AG04449 (cell line): ENCODE measurements at places on chromosomes 5 and 9.

GRCh38 chr5:81140943-81141342 lies 92.2 kb upstream of the CKMT2 start:
- DNase-seq, result peak; percentile 4

GRCh38 chr9:126783949-126784348 lies 20.9 kb upstream of the ZBTB43 start:
- DNase-seq, result no peak

GRCh38 chr5:23825196-23825595 lies 317.8 kb downstream of the PRDM9 start:
- DNase-seq, result no peak

DNA sequence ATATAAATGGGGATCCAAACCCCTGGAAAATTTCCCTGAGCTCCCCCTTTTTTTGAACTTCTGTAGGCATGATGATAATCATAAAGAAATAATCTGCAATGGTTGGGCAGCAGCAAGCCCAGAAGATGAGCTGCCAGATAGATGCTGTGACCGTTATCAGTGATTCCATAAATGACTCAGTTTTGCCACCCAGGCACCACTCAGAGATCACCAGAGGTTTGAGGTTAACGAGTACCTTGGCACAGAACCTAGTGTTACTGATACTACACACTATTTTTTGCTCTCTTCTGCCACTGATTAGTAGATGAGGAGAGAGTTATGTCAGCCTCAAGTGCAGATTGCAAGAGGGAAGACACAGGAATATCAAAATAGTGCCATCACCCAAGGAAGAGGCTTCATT lies 199.3 kb upstream of the PTGER4 start:
- DNase-seq, result no peak

DNA sequence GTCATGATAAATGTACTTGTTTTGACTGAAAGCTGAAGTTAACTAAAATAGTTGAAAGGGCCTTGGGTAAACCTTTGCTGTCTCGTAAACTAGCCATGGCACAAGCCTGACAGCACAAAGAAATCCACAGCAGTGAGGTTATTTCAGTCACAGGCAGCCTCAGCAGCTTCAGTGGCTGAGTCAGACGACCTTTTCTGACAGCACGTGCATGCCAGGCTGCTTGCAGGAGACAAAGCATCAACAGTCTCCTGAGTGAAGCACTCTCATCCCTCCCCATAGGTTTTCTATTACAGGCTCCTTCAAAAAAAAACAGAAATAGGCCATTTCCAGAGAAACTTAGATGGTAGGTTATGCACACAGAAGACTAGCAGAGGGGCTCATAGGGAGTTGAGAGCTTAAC lies 34.6 kb downstream of the OXCT1 start:
- peak; percentile 62 for DNase-seq

DNA sequence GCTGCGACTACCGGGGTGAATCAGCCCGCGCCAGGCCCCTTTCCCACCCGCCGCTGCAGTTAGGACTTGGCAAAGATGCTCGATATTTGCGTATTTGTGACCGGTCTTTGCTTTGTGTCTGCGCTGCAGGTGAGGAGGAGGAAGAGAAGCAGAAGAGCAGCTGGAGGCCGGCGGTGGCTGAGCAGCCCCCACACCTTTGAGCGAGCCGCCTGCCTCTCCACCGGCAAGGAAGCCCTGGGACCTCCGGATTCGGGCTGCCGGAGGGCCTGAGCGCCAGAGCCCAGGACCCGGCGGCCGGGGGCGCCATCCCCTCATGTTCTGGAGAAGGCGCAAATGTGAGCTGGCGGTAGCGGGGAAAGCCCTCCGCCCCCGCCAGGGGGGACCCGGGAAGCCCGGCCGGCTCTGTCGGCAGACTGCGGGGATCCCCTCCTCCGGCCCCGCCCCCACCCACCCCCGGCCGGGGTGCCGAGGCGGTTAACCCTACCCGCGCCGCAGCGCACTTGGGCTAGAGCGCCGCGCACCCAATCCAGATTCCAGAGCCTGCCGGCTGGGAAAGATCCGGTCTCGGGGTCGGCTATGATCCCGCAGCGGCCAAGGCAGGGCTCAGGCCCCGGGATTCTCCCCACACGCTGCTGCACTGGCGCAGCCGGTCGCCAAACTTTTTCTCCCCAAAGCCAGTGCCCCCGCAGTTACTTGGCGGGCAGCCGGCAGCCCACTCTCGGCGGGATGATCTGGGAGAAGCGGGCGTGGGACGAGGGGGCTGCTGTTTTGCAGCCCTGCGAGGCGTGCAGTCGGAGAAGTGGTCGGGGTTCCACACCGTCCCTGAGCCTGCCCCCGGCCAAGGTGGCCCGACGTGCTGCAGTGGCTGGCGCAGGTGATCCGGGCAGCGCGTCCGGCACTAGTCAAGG lies 800 bp upstream of the KCNN2 start:
- DNase-seq, result no peak

DNA sequence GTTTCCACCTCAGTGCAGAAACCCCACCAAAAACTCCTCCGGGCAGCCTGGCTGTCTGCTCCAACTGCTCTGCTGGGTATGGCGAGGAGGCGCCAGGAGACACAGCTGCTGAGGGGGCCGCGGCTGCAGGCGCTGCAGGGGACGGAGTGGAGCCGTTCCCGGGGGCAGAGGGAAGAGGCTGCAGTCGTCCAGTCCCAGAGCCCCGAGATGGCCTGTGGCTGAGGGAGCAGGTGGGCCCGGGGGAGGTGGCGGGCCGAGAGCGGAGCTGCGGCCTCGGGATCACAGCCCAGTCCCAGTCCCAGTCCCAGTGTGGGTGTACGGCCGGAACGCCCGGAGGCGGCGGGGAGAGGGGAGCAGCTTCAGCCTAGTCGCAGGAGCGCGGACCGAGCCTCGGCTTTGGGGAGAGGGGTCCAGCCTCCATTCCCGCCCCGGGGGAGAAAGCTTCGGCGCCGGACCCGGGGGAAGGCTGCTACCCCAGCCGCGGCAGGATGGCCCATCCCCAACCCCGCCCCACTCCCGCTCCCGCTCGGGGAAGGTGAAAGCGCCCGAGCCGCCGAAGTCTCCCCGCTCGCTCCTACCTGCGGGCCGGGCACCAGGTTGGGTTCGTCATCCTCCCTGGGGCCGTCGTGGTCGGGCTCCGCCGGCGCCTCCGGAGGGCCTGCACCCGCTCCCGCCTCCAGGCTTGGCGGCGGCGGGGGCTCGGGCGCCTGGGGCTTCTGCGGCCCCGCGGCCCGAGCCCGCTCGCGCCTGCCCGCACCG lies 513 bp downstream of the FAM193B start:
- DNase-seq, result no peak

GRCh38 chr9:69250681-69251080 lies 74.3 kb upstream of the ENTREP1 start:
- no peak for DNase-seq
